ENCODE measurements at places on chromosomes 6 and 20.
A peak's percentile ranks its signal among the peaks of the same experiment; 100 is the strongest.

GRCh38 chr20:10594296-10594868 lies 79.4 kb downstream of the JAG1 start:
- peak; percentile 34 for DNase-seq

- DNase-seq = no peak
These were observed 132.9 kb upstream of the MYLIP start for GRCh38 chr6:15996030-15996429.

DNA sequence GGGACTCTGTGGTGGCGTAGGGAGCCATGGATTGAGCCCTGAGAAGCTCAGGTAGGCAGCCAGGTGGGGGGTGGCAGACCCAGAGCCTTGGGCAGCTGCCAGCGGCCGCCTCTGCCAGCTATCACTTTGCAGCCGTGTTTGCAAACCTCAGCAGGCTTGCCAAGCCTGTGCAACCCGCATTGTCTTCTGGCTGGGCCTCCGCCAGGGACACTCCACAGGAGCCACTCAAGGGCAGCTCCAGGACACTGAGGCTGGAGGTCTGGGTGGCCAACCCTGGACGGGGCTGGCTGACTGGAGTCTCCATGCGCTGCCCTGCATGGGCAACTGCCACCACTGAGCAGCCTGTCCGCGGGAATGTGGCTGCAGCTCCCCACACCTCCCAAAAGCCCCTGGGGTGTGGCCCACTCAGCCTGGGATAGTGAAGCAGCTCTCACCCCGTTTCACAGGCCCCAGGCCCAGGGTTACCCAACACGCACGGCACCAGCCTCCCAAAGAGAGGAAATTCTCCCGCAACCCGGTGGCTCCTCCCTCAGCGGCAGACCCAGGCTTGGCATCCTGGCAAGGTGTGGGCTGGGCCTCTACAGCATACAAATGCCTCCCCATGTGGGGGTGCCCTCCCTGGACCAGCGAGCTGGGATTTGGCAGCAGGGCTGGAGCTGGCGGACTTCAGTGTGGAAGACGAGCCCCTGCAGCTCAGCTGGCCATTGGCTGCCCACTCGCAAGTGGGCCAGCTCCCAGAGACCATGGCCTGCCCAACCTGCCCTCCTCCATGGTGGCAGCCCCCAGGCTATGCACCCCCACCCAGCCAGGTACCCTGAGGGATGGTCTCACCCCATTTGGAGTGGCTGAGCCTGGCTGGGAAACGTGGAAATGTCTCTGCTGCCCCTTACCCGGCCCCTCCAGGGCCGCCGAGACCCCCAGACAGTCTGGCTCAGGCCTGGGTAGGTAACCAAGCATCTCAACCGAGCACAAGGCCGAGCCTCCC lies 2.9 kb downstream of the CHRNA4 start:
- DNase-seq = no peak

- no peak for DNase-seq
These were observed 18.1 kb downstream of the KCNG1 start for GRCh38 chr20:51004781-51005180.

DNA sequence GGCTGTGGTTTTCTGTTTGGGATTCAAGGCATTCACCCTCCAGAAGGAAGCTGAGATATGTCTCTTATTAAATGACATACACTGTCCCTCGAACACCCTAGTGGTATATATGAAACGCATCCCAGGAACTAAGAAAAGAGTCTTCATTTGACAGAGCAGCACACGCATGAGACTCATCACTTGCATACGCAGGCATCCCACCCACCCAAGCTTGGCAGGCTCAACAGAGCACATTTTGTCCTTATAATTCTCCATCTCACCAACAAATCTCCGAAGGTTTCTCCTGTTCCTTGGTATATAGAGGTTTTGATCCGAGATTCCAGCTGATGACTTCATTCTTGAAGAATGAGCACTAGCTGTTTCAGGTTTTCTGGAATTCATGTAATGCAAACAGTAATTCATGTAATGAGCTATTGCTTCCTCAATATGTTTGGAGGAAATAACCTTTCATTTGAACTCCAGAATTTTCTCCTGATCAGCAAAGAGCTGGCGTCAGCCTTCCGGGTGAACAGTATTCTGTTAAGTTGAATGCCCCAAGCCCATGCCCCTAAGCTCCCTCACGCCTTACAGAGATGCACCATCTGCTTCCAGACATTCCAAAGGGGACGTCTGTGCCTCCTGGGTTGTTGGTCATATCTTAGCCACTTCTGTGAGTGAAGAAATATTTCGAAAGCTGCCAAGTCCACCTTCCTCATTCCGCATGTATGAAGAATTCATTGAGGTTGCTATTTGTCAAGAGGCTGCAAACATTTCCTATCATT lies 66.0 kb upstream of the CDH4 start:
- DNase-seq = peak; percentile 37

DNA sequence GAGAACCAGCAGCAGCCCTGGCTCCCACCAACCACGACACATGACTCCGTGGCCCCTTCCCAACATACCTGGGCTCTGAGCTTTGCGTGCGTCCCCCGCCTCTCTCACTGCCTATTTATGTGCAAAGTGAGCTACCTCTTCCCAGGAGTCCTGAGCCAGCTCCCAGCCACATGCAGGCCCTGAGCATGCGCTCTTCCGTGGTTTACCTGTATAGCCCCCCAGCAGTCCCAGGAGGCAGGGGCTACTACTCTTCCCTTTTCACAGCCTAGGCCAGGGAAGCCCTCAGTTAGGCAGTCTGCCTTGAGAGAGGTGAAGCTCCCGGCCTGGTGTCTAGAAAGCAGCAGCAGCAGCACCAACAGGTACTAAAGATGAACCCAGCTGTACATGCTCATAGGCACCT lies 114.8 kb upstream of the CDYL start:
- no peak for DNase-seq

DNA sequence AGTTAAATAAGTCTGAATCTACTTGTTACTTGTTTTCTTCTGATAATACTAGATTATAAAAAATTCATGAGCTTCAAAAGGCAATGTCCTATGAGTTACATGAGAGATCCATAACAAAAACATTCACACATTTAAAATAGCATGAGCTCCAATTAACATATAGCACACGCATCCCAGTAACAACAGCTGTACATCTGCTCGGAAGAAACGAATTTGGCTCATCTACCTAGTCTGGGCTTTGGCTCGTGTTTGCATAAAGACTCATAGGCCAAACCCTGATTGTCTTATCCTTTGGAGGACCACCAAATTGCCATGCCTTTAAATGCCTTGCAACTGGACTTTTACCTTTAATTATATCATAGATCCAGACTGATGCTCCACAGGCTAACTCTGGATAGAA lies 259.7 kb upstream of the CHD6 start:
- DNase-seq = no peak

GRCh38 chr20:14208956-14209355 lies 128.5 kb downstream of the FLRT3 start:
- DNase-seq = no peak

DNA sequence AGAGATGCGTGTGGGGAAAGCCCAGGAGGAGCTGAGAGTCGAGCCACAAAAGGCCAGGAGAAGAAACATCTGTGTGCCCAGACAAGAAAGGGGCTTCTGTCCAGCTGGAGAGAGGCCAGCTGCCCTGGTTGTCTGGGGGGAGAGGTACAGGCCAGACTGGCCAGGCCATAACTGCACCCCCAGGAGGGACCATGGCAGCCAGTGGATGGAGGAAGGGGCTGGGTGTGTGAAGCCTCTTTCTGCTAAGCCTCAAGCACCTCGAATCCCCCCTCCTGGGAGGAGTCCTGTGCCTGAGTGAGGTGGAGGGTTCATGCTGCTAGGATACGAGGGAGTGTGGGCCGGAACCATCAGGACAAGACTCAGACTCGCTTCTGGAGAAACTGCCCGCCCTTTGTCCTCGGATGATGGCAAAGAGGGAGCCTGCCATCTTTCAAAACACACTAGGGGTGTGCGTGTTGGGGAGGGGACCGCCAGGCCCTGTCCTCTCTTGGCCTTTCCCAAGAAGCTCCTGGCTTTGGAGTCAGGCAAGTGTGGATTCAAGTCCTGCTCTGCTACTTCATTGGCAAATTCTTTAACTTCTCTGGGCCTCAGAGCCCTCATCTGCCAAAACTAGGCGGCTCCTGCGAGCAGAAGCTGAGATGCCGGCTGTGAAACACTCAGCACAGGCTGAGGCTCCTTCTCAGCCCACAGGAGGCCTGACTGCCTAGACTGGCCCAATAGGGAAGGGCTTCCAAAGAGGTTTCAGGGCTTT lies 90.3 kb downstream of the ASXL1 start:
- no peak for DNase-seq

GRCh38 chr6:49326347-49326746 lies 136.7 kb downstream of the MMUT start:
- no peak for DNase-seq

GRCh38 chr20:64168381-64169090 lies 4.3 kb downstream of the MYT1 start:
- DNase-seq = no peak

DNA sequence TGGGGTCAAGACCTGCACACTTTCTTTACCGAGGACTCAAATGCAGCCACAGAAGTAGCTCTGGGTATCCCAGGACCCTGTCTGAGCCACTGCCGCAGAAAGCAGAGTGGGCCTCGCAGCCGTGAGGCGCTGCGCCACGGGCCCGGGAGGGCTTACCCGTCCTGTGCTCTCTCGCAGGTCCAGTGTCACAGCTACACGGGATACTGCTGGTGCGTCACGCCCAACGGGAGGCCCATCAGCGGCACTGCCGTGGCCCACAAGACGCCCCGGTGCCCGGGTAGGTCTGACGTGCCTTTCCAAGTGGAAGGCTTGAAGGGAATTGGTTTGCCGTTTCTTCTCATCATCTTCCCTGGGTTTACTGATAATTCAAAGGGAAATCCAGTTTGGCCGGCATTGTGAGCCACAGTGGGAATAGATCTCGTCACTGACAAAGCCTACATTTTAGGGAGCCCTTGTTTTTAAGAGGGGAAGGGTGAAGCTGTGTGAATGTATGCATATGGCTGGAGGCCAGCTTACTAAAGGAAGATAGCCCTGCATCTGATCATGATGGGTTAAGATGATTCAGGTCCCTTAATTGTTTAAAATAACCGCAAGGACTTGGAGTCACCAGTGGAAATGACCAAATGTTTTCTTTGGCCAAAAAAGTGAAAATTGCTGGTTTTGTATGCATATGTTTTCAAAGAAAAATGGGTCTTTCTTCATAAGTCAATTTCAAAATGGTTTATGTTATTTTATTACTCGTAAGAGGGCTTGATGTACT lies 86.6 kb downstream of the SMOC2 start:
- DNase-seq = no peak

GRCh38 chr6:24882835-24883555 lies 52.8 kb downstream of the RIPOR2 start:
- no peak for DNase-seq

DNA sequence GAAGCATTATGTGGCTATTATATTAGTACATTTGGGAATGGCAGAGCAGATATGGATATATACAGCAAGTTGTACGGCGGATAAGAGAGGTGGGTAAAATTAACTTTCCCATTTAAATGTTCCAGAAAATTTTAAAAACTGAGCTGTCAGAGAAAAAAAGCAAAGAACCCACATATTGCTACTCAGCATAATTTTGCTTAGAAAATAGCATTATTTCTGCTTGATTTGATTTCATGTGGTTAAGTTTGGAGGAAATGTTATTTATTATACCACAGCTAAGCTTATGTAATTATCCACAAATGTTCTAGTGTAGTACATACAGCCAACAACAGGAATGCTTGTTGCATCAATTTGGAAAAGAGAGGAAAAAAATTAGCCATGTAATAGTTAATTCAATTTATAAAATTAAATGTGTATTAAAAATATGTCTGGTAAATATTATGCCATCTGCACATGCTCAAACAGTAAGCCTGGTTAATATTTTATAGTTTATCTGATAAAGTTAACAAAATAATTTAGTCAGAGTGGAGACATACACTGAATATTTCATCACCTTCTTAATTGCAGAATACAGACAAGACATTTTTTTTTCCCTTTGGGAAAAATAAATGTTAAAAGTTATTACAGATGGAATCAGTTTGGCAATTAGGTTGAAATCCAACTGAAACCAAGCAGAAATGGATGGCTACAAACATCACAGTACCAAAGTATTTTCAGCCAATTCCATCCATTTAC lies 172.1 kb upstream of the ID4 start:
- no peak for DNase-seq

DNA sequence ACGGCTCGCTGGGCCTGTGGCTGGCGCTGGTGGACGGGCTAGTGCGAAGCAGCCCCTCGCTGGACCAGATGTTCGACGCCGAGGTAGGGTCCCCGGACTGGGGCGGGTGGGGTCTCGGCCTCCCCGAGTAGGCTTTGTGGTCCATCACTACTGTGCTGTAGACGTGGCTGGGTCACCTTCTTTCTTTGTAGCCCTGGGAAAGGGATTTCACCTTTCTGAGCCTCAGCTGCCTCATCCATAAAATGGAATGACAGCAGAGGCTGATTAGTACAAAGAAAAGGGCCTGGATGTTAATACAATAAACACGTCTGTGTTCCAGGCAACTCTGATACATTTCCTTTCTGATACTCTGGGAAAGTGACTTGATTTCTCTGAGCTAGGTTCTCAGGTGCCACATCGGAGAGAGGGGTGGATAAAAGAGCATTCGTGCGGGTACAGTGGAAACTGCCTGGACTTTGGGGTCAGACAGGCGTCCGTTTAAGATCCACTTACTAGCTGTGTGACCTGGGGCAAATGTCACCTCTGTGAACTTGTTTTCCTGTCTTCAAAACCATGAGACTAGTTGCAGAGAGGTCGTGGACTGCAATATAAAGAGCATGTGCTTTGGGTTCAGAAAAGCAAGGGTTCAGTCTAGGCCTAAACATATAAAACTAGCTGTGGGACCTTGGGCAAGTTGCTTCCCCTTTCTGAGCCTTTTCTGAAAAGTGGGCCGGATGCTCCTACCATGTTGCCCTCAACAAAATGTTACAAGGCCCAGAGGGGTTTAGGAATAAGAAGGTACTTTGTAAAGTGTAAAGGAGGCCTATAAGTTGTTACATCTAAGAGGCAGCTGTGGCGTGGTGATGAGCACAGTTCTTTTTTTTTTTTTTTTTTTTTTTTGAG lies 896 bp downstream of the SYS1 start:
- no peak for DNase-seq

GRCh38 chr6:134870677-134871498 lies 79.0 kb downstream of the ALDH8A1 start:
- DNase-seq = no peak

DNA sequence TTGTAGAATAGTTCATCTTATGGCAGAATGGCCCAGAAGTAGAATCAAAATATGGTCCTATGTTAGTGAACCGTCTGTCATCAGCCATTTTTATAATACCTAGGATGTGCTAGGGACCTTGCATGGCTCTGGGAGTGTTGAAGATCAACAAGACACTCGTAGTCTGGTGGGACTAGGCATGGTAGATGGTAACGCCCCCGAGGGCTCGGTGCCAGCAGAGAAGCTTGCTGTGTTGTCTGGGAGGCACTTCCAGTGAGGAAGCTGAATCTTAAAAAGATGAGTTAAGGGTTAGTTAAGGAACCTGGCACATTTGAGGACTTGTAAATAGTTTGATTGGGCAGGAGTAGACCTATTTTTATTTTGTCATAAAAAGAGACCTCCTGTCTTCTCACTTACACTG lies 82.4 kb downstream of the MAP3K4 start:
- DNase-seq = no peak

GRCh38 chr6:91659891-91660290 lies 1073.0 kb upstream of the MAP3K7 start:
- no peak for DNase-seq

Data from LoVo (cell line).